Fibroblast of upper back skin (primary cell): ENCODE measurements at places on chromosomes 4 and X.

- DNase-seq: no peak
Measured at GRCh38 chrX:122583551-122583950, 600.5 kb upstream of the GRIA3 start.

- no peak for DNase-seq
Measured at GRCh38 chrX:21645886-21646285, 12.2 kb downstream of the KLHL34 start.

GRCh38 chr4:114251020-114251419 lies 271.6 kb upstream of the ARSJ start:
- no peak for DNase-seq

DNA sequence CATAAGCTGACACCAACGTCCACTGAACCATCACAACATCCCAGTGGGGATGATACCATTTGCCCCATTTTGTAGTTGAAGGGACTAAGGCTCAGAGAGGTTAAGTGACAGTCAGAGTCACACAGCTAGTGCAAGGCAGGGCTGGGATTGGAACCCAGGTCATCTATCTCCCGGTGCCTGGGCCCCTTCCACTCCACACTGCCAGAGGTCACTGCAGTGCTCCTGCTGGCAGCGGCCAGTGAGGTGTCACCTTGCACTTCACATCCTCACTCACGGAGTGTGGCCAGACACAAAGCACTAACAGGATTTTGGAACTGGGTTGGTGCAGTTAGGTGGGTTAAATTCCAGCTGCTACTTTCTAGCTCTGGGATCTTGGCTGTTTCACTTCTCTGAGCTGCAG lies 118.7 kb downstream of the ENPP6 start:
- no peak for DNase-seq

DNA sequence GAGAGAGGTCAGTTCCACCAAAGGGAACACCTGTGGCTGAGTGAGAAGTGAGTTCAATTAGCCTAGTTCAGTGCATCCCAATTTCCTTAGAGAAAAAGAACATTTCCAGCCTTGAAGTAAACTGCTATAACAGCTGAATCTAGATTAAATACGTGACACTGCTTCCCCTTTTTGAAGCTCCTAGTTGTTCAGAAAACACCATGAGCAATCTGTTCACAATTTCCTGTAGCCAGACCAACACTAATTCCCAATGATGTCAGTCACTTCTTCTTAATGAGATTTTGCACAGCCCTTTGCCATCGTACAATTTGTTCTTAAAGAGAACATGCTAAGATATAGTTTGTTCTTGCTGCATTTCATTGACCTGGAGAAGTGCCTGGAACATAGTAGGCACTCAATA lies 144.6 kb upstream of the EDNRA start:
- DNase-seq: no peak

- peak; percentile 37 for DNase-seq
Measured at GRCh38 chrX:29090811-29091210, 503.6 kb downstream of the IL1RAPL1 start.

GRCh38 chr4:26334366-26334765 lies 13.6 kb downstream of the RBPJ start:
- DNase-seq: no peak

DNA sequence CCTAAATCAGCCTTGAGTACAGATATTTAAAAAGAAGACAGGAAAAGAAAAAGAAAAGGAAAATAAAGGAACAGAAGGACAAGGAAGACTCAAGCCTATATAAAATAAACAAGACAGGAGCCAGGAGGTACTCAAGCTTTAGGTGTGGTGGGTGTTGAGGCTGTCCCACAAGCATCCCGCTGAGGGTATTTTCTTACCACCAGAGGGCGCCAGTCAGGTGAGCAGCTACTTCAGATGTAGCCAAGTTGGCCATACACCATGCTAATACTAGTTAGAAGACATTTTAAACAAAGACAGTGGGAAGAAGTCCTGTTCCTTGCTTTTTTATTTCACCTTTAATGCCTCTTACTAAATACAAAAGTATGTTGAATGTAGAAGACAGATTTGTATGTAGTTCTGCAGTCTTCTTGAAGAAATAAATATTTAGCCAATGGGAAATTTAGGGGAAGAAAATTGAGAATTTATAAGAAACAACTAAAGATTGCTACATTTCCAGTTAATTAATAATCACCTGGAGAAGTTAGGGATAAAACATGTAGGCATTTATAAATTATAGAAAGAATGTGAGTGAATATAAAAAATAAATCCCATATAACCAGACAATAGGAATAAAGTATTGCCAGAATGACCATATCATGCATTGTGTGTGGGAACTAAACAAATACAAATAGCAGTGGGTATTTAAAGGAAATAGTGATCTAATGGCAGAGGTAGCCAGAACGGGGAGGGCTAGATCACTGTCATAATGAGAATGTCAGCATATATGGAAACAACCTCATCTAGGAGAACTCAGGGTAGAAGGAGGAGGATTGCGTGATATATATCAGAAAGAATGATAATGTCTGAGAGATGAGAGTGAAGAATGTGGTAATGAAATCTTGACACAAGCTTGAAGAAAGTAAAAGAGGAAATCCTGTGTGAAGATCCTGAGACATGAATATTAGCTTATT lies 71.0 kb downstream of the MTHFD2L start:
- peak; percentile 71 for DNase-seq

DNA sequence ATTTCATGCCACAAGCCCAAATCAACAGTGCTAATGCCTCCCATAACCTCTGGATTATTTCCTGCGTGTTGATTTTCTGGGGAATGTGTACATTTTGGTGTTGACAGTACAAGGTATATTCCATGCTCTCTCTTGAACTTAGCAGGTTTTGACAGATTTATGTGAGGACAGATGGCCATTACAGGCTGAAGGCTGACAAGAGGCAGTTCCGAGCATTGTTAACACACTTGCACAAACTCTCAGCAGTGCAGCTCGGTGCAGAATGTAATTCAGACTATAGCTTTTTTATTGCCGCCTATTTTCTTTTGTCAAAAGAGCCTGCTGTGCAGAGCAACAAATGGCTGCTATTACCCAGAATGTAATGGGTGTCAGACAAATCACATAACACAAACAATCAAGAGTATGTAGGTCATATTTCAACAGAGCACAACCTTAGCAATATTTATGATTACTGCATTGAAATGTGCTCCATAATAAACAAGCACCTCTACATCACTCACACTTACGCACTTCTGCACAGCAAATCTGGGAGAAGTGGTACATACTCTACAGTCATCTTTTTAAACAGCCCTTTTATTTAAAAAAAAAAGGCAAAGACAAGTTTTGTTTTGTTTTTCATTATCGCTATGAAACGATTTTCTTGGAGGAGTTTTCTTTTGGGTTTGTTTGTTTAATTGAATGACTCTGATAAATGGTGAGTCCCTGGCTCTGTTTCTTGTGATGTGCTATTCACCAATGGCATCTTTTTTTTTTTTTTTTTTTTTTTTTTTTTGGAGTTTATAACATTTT lies 71.6 kb downstream of the PPARGC1A start:
- no peak for DNase-seq

- DNase-seq: no peak
Measured at GRCh38 chrX:63363788-63364187, 12.7 kb upstream of the SPIN4 start.

GRCh38 chrX:370244-370962 lies 16.3 kb downstream of the PPP2R3B start:
- no peak for DNase-seq

DNA sequence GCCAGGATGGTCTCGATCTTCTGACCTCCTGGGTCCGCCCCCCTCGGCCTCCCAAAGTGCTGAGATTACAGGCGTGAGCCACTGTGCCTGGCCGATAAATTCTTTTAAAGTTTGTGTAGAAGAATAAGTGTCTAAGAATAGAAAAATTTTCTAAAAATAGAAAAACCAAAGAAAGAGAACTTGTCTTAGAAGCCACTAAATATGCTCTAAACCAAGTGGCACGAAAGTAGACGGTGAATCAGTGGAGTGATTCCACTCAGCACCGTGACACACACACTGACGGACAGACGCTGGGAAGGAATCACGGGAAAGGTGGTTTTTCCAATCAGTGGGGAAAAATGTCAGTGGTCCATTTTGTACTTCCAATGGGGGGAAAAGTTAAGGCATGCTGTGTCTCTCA lies 72.7 kb upstream of the PSAPL1 start:
- peak; percentile 17 for DNase-seq

DNA sequence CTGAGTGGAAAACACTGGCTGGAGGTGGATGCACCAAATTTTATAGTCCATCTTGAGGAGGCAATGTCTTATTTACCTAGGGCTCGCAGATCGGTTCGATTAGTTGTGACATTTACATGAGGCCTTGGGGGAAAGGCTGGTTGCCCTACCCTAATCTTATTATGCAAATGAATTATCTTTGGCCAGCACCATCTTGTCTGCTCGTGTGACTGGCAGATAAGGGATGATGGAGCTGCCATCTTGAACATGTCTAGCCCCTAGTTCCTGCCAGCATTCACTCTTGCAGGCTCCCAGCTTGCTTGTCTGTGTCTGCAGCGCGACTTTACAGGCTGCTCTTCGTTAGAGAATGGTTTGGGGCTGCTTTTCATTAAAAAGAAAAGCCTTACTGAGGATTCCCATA lies 61.9 kb downstream of the SEC24B start:
- DNase-seq: no peak

- no peak for DNase-seq
Measured at GRCh38 chrX:52346174-52347165, 22.4 kb upstream of the XAGE2 start.

- no peak for DNase-seq
Measured at GRCh38 chr4:6241062-6241845, 28.4 kb upstream of the WFS1 start.

- DNase-seq: no peak
Measured at GRCh38 chrX:4841216-4841745, 1127.8 kb upstream of the PRKX start.

DNA sequence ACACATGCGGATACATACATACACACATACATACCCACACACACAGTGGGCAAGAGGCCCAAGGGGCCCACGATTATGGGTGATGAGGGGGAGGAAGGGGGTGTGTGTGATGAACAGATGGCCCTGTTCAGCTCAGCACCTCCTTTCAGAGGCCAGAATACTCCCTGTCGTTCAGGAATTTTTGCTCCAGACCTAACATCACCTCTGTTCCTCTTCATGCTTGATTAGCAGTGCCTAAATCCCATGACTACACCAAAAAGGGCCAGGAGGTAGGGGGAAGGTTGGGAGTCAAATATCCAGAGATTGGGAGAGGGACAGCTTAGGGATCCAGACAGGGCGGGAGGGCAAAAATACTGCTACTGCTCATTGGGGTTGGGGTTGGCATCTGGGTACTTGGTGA lies 42.7 kb downstream of the SMC1A start:
- no peak for DNase-seq

DNA sequence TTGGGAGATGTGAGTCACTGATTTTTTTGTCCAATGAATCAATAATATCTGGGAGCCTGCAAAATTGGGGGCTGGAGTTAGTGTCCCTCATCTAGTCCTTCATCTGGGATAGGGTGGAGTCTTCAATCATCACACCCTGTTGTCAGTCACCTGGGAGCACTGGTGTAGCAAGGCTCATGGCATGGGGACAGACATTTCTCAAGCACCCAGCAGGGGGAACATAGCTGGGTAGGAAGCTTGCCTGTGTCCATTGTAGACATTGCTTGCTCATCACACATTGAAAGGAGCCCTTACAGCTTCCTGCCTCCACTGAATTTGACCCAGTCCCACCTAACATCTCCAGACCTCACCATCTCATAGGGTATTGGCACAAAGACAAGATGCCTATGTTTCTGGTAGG lies 61.2 kb downstream of the SEL1L3 start:
- no peak for DNase-seq

DNA sequence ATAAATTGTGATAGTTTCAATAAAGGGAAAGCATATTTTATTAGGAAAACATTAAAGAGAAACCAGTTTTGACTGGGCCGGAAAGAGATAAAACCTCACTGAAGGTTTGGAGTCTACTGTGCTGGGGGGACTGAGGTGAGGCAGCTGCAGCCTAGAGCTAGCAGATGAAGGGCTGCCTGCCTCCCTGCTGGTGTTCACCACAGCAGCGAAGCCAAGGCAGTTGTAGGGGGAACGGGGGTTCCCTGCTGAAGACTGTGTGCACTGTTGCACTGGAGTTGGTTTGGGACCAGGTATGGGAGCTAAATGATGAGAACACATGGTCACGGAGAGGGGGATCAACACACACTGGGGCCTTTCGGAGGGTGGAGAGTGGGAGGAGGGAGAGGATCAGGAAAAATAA lies 546.5 kb upstream of the SMIM31 start:
- no peak for DNase-seq

DNA sequence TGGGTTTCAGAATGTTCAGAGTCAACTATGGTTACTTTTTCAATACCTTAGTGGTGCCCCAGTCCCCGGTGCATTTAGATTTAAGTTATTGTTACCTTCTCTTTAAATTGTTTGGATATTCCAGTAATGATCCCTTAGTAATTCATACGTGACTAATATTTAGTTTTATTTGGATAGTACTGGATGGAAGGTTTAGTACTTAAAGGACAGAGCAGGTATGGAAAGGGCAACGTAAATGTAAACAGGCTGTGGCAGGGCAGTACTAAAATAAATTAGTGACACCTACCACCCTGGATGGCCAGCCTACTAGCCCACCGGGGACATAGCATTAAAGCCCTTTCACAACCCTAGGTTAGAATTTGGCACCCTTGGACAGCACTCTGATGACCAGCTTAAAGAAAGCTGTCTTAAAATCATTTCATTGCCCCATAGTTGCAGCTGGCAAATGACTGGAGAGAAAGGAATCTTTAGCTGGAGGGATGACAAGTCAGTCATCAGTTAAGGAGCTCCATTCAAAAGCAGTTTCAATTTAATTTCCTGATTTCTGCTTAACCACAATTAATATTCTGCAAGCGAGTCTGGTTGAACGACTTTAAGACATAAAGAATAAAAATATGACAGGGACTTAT lies 16.4 kb downstream of the PLP1 start:
- peak; percentile 76 for DNase-seq

DNA sequence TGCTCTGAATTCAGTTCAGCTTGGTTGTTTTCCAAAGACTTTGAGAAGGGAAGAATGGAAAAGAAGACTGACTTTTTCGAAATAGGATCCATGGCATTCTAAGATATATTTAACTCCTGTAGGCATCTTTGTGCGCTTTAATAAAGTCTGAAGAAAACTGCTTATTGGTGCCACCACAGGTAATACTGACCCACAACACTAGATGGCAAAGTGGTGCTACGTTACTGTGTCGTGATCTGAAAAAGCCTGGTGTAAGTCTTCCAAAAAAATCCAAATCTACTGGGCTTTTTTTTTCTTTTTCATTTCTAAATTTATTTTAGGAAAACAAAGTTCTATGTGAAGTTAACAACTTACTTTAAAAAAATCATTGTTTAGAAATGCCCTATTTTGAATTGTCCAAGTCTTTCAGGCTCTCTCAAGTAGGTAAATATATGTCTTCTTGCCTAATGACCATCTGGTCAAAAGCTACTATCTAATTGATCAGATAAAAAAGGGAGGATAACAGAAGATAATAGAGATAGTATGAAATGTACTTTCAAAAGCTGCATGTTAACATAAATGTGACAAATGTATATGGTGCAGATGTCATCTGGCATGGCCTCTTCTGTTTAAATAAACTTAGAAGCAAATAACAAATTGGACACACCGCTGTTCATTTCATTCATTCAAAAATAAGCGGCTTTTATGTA lies 47.0 kb upstream of the MID1IP1 start:
- DNase-seq: peak; percentile 51

GRCh38 chrX:22165732-22166457 lies 106.8 kb upstream of the CBLL2 start:
- peak; percentile 62 for DNase-seq

- DNase-seq: no peak
Measured at GRCh38 chrX:2934715-2935710, 5.9 kb upstream of the ARSD start.

- no peak for DNase-seq
Measured at GRCh38 chr4:140579278-140579677, 10.5 kb upstream of the UCP1 start.
